NCI-H226 (cell line): ENCODE measurements at places on chromosomes 5 and 9.

- DNase-seq = no peak
Observed at GRCh38 chr5:926417-927171, 33.9 kb downstream of the TRIP13 start.

- DNase-seq = peak; percentile 51
Observed at GRCh38 chr5:139752506-139753473, 42.8 kb upstream of the PSD2 start.

- DNase-seq = no peak
Observed at GRCh38 chr9:124708633-124709291, 62.3 kb downstream of the NR6A1 start.

DNA sequence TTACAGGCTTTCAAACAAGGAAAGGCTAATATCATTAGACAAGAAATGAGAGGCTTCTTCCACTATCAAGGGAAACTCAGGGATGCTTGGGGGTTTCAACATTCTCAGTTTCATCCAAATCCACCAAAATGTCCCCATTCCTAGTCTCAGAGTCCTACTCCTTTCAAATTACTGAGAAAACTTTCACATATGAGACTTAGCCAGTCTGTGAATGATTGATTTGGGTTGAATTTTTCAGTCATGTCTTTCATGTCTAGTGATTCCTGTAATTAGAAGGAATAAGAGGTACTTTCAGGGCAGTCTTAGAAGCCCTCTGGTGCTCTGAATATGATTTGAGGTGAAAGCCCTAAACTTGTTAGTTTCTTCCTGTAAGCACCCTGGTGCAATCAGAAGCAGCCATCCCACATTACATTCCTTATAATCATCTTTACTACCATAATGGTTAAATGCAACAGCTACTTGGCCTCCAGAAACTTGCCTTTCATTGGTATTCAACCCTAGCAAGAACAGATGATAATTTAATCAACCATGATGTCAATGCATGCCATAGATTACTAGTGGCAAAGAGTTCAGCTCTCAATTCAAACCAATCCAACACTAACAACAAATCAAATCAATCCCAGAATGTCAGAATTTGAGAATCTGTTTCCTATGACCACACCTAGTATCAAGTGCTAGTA lies 50.7 kb upstream of the RIC1 start:
- DNase-seq = no peak

GRCh38 chr5:135245521-135246499 lies 153.2 kb downstream of the MACROH2A1 start:
- DNase-seq = peak; percentile 89

DNA sequence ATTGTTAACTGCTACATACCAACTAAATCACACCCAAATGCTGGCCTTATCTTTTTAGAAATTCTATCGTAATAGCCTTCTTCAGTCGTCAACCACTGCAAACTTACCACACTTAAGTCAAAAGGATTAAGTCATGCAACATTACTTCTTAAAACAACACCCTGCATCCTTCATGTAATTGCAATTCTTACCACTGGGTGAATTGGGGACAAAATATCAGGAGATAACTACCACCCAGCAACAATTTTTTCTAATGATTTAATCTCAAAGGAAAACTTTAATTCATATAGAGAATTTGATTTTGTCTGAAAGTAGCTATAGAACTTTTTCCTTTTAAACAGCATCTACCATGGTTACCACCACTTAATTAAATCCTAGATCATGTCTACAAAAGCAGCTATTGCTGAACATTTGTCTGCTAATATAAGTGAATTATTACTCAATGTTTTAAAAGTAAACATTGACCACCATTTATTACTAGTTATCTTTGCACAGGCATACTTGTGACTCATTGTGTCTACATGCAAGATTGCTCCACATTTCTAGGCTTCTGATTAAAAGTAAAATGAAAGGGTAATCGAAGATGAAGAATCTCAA lies 10.5 kb downstream of the MLLT3 start:
- peak; percentile 59 for DNase-seq
